CD4-positive, alpha-beta T cell treated with Interleukin-6 at 100 ng/mL for 8 hours (primary cell): ENCODE measurements at places on chromosomes 12 and 14.
A peak's percentile ranks its signal among the peaks of the same experiment; 100 is the strongest.

- DNase-seq, result no peak
Measured at GRCh38 chr14:37753459-37753858, 158.0 kb downstream of the TTC6 start.

DNA sequence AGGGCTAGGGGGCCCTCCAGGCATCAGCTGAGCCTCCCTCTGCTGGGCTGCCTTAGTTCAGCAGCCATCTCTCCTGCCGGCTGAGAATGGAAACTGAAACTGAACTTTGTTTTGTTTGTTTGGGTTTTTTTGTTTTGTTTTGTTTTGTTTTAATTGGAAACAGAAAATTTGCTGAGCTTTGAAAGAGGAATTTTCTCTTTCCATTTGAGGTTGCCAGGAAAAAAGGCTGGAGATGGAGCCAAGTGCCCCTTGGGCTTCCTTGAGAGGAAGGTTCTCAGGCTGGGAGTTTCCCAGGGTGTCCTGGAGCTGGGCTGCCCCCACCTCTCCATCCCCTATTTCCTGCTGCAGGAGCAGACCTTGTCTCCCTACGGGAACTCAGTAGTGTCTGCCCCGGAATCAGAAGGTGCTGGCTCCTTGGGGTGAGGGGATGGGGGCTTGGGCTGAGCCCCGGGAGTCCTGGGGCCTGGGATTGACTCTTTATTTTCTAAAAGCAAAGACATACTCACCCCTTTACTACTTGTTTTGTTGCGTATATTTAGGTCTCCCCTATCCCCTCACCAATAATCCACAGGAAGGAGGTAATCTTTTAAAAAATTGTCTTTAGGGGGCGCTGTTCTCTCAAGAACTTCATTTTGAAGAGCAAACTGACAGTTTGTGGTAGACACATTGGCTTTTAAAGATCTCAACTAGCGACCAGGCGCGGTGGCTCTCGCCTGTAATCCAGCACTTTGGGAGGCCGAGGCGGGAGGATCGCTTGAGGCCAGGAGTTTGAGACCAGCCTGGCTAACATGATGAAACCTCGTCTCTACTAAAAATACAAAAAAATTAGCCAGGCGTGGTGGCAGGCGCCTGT is 21.3 kb upstream of the OASL start:
- peak; percentile 73 for DNase-seq

DNA sequence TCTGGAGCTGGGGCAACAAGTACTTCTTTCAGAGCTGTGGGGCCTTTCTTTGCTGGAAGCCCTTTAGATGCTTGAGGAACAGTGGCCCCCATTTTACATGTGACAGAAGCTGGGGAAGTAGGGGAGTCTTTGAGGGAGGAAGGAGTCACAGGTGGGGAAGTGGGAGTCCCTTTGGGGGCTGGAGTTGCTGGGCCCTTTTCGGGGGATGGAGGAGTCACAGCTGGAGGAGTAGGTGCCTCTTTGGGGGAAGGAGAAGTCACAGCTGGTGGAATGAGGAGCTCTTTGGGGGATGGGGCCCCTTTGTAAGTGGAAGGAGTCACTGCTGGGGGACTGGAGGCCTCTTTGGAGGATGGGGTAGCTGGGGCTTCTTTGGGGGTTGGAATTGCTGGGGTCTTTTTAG is 8.6 kb downstream of the NACA start:
- DNase-seq, result no peak

- DNase-seq, result no peak
Measured at GRCh38 chr14:94051115-94051514, 25.0 kb downstream of the OTUB2 start.

DNA sequence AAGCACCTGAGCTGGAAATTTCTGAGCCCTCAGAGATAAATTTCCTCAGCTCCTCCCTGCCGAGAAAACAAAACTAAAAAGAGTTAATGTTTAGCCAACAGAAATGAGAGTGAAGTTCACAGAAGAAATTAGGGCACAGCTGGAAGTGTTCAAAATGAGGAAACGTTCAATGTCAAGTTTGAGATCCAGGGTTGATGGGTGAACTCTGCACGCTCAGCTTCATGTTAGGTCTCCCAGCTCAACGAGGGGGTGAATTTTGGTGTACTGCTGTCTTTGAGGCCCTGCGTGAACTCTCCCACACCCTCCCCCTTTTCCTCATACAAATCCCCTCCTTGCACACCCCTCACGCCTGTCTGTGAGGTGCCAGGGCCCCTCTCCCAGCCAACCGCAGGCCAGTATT is 13.3 kb upstream of the OAS3 start:
- no peak for DNase-seq

GRCh38 chr12:93336291-93336741 is 41.4 kb upstream of the NUDT4 start:
- no peak for DNase-seq

- no peak for DNase-seq
Measured at GRCh38 chr14:60294411-60295069, 45.5 kb downstream of the PPM1A start.

DNA sequence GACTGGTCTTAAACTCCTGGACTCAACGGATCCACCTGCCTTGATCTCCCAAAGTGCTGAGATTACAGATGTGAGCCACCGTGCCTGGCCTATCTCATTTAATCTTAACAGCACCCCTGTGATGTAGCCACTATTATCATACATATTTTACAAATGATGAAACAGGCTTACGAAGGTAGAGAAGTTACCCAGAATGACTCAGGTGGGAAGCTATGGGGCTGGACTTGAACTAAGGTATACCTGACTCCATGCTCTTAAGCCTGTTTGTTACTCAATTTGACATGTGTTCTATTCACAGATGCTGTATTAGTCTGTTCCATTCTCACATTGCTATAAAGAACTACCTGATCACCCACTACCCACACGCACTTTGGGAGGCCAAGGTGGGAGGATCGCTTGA is 36.8 kb upstream of the TMPO start:
- DNase-seq, result no peak

DNA sequence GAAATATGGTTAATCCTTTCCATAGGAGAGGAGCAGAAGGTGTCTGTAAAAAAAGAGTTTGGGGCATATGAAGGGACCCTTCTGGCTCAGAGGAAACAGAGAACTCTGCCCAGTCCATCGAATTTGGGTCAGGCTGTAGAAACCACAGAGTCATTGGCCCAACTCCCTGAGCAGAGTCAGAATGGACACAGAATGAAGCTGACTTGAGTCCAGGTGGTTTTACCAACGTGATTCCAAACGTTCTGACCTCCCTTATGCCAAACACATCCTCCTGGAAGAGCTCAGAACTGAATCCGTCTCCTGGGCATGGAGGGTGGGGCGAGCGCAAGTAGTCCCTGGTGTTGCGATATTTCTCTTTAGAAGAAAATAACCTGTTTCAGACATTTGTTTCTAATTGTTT is 138.8 kb downstream of the DAD1 start:
- no peak for DNase-seq

GRCh38 chr14:49892301-49892635 is 614 bp upstream of the ARF6 start:
- peak; percentile 52 for DNase-seq

- DNase-seq, result no peak
Measured at GRCh38 chr14:38309522-38310277, 53.8 kb upstream of the CLEC14A start.

- peak; percentile 15 for DNase-seq
Measured at GRCh38 chr12:27733052-27733656, 22.5 kb downstream of the MRPS35 start.

- no peak for DNase-seq
Measured at GRCh38 chr12:108090107-108090899, 38.8 kb upstream of the WSCD2 start.

DNA sequence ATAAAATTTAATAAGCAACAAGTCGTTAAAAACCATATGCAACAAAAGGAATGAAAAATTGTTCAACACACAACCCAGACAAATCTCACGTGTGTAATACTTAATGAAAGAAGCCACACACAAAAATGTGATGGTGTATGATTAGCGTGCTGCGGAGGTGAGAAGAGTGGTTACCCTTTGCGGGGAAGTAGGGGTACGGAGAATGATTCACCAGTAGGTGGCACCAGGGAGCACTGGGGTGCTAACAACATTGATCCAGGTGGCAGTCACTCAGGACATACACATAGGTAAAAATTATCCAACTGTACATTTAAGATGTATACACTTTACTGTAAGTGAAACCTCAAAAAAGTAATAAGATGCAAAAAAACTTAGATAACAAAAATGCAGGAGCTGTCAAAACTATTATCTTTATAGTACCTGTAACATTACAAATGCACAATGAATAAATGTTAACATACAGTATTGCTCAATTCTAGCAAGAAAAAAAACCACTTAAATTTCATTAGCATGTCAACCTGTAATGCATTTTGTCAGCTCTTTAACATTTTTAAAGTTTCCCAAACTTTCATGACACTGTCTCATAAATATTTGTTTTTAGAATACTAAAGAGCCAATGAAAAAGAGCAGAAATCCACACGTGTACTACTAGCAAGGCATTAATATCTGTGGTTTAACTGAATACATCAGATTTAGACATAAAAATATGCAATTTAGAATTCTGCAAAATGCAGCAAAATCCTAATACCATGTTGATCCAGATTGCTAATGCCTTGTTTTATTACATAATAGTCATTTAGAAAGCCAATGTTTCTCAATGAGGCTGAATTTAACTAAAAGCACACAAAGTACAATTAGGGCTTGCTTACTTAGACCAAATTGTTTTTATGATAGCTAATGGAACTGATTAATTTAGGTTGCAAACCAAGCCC is 46.7 kb downstream of the TMCC3 start:
- peak; percentile 36 for DNase-seq

DNA sequence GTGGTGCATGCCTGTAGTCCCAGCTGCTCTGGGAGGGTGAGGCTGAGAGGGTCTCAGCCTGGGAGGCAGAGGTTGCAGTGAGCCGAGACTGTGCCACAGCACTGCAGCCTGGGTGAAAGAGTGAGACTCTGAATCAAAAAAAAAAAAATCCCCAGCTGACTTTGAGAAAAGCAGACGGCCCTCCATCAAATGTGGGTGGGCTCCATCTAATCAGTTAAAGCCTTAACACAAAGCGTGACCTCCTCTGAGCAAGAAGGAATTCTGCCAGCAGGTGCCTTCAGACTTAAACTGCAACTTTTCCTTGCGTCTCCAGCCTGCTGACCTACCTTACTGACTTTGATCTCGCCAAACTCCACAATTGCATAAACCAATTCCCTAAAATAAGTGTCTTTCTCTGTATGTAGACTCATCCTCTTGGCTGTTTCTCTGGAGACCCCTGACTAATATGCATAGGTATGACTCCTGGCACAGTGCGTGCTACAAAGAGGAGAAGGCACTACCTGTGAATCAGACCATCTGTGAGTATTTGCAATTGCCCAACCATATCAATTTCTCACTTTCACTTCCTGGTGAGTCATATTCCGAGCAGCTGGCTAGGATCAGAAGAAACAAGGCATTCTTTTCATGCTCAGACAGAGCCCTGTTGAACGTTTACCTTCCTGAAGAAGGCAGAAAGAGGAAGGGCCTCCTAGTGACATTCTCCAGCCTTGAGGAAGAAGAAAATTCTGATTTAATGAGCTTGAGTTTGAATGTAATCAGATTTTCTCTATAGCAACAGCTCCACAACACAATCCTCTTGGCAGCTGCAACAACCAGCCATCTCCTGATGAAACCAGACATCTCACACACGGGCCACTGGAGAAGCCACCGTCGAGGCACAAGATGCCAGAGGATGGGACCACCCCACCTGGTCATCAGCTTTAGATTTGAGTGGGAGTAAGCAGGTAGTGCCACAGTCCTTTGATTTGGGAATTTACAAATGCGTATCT is 54.3 kb downstream of the CLMN start:
- peak; percentile 24 for DNase-seq

GRCh38 chr14:95535226-95536021 is 574 bp downstream of the GLRX5 start:
- no peak for DNase-seq
